ENCODE measurements at places on chromosomes 4 and X. TPM values are rescaled to one million over a fixed set of nuclear protein-coding genes. Genes with fewer than 3 reads are reported as not detected.

GRCh38 chr4:172892300-172892699 lies 276.3 kb upstream of the GALNT7 start:
- H3K36me3 ChIP-seq: no peaks in the 10 kb centered on the region
- H3K4me3 ChIP-seq: no peak overlapping the region
- no peak overlapping the region for H3K27ac ChIP-seq
- peaks cover 3% of the 10 kb centered on the region for H3K27me3 ChIP-seq
- H3K4me1 ChIP-seq: no peaks in the 10 kb centered on the region

GRCh38 chr4:155722816-155723499 lies 35.9 kb upstream of the GUCY1B1 start:
- H3K27ac ChIP-seq: no peak overlapping the region
- no peaks in the 10 kb centered on the region for H3K36me3 ChIP-seq
- H3K4me1 ChIP-seq: no peaks in the 10 kb centered on the region
- no peaks in the 10 kb centered on the region for H3K27me3 ChIP-seq
- DNase-seq: no peak
- H3K4me3 ChIP-seq: no peak overlapping the region

DNA sequence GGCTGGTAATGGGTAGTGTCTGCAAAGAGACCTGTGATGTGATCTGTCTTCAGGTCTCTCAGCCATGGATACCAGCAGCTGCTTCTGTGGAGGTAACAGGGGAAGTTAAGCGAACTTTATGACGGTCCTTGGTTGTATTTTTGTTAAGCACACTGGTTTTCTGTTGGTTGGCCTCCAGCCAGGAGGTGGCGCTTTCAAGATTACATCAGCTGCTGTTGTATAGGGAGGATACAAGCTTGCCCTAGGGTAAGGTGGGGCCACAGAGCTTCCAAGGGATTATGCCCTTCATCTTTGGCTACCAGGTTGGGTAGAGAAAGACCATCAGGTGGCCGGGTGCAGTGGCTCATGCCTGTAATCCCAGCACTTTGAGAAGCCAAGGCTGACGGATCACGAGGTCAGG lies 834.2 kb upstream of the GALNTL6 start:
- H3K4me1 ChIP-seq: no peaks in the 10 kb centered on the region
- H3K36me3 ChIP-seq: no peaks in the 10 kb centered on the region
- no peak overlapping the region for H3K27ac ChIP-seq
- DNase-seq: no peak

DNA sequence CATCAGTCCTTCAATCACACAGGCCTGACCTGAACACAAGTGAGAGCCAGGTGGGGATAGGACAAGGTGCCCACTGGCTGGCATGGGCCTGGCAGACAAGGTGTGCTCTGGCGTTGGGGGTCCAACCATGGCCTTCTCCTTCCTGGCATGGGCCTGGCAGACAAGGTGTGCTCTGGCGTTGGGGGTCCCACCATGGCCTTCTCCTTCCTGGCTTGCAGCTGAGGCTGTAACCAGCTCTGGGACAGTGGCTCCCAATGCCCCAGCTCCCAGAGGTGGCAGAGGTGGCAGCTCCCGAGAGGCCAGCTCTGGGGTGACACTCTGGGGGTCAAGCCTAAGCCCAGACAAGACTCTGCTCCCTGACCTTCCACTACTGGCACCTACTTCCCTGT lies 62.6 kb downstream of the JAKMIP1 start:
- no peaks in the 10 kb centered on the region for H3K36me3 ChIP-seq
- no peak overlapping the region for H3K4me3 ChIP-seq
- peaks cover 7% of the 10 kb centered on the region for H3K4me1 ChIP-seq

DNA sequence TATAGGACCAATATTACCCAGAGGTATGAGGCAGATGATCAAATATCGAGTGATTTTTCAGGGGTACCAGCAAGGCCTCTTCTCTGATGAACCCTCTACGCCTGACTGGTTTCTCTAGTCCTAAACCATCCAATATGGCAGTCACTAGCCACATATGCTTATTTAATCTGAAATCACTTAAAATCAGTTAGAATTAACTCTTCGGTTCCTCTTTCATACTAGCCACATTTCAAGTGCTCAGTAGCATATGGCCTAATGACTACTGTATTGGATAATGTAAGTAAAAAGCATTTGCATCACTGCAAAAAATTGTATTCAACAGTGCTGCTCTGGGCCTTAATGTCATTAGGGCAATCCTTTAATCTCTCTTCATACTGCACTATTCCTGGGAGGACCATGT lies 4.4 kb upstream of the APBB2 start:
- peaks cover 18% of the 10 kb centered on the region for H3K4me1 ChIP-seq
- H3K36me3 ChIP-seq: no peaks in the 10 kb centered on the region
- peaks cover 4% of the 10 kb centered on the region for H3K27me3 ChIP-seq
- DNase-seq: no peak
- H3K4me3 ChIP-seq: no peak overlapping the region

GRCh38 chr4:177855507-177856197 lies 413.4 kb upstream of the AGA start:
- no peaks in the 10 kb centered on the region for H3K4me1 ChIP-seq
- no peak overlapping the region for H3K4me3 ChIP-seq
- DNase-seq: no peak
- no peak overlapping the region for H3K27ac ChIP-seq

DNA sequence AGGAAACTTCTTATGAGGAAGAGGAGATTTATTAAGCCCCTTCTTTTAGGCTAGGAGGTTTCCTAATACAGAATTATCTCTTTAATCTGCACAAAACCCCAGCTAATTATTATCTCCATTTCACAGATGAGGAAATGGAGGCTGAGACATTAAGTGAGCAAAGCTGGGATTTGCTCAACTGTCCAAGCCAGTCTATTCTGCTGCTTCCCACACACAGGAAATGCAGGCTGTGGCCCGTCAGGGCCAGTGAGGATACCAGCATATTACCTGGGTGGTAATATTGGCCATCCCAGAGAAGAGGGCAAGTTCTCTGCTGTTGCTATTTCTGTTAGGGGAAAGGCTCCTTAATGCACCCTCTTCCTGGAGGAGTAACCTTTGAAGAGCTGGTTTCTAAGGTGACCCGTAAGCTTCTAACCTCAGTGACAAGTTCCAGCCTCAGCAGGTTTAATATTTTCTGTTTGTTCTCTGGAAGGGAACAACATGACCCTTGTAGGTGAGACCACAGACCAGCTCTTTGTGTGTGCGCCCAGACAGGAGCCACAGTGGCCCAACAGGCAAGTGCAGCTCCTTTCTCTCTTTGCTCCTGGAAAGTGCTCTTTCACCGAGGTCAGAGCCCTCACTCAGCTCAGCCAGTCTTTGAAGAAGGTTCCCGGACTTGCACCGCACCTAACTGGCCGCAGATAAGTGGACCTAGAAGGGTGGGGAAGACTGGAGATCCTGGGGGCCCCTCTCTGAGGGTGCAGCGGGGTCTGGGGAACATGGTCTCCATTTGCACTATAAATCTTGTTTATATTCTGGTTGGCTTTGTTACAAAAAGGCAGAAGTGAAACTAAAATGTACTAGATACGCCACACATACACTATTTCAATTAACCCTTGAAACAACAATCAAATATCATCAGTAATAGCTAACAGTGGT lies 35.5 kb downstream of the TBC1D9 start:
- H3K27ac ChIP-seq: no peak overlapping the region
- DNase-seq: no peak
- no peaks in the 10 kb centered on the region for H3K27me3 ChIP-seq

GRCh38 chrX:9148615-9149399 lies 114.9 kb upstream of the FAM9B start:
- no peaks in the 10 kb centered on the region for H3K36me3 ChIP-seq
- H3K27me3 ChIP-seq: no peaks in the 10 kb centered on the region
- no peak overlapping the region for H3K4me3 ChIP-seq
- H3K27ac ChIP-seq: no peak overlapping the region

- no peaks in the 10 kb centered on the region for H3K36me3 ChIP-seq
- no peak overlapping the region for H3K27ac ChIP-seq
- no peaks in the 10 kb centered on the region for H3K27me3 ChIP-seq
- no peak for DNase-seq
Observed at GRCh38 chr4:159937595-159937994, 834.7 kb downstream of the RAPGEF2 start.

- no peaks in the 10 kb centered on the region for H3K27me3 ChIP-seq
- H3K4me1 ChIP-seq: no peaks in the 10 kb centered on the region
- H3K27ac ChIP-seq: no peak overlapping the region
- H3K36me3 ChIP-seq: no peaks in the 10 kb centered on the region
- H3K4me3 ChIP-seq: no peak overlapping the region
Observed at GRCh38 chr4:128310266-128310697, 22.7 kb upstream of the PGRMC2 start.

GRCh38 chr4:38920677-38921076 lies 53.1 kb downstream of the FAM114A1 start:
- no peak for DNase-seq
- no peaks in the 10 kb centered on the region for H3K4me1 ChIP-seq
- H3K27me3 ChIP-seq: no peaks in the 10 kb centered on the region
- H3K27ac ChIP-seq: no peak overlapping the region
- H3K36me3 ChIP-seq: no peaks in the 10 kb centered on the region
- no peak overlapping the region for H3K4me3 ChIP-seq

DNA sequence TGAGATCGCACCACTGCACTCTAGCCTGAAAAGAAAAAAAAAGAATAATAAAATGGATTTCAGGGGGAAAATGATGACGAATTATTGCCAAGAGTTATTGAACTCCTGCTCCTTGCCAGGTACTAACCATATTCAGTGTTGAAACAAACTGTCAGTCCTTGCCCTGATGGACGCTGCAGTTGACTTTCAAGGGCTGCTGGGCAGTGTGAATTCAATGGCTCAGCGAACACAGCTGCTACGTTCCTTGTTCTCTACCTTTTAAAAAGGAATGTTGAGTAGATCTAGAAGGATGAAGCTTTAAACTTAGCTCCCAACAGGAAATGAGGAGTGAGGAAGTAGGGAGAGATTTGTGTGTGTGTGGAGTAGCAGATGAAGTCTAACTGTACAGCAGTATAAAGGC lies 2.7 kb downstream of the LIMCH1 start:
- H3K36me3 ChIP-seq: no peaks in the 10 kb centered on the region
- H3K27ac ChIP-seq: no peak overlapping the region
- DNase-seq: no peak
- no peaks in the 10 kb centered on the region for H3K27me3 ChIP-seq
- H3K4me3 ChIP-seq: no peak overlapping the region
- no peaks in the 10 kb centered on the region for H3K4me1 ChIP-seq

DNA sequence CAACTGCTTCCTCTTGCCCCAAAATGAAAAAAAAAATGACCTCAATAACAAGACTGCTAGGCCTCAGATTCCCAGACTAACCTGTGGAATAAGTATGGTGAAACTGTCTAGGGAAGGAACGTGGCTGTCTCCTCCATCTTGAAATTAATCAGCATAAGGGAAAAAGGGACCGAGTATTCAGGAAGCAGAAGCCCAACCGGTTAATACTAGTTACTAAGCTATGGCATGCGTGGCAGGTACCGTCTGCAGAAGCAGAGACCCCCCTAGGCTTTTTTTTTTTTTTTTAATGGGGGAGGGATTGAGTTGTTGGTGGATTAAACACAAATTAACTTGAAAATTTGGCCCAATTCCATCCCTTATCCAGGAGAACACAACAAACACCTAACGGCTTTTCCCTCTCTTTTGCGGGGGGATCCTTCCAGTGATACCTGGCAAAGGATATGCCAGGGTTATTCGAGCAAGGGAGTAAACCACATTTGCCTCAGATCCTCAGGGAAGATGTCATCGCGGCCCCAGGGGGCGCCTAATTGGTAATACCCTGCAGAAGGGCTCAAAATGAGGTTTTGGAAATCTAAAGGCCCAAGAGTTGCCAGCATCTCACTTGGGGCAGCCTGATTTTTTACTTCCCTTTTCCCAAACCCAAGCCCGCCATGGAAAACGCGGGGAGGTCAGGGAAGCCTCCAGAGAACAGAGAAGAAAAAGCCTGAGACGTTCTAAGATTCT lies 893 bp downstream of the RLIM start:
- DNase-seq: no peak
- no peaks in the 10 kb centered on the region for H3K27me3 ChIP-seq
- peak overlapping the region; percentile 95 for H3K27ac ChIP-seq
- peak overlapping the region; percentile 68 for H3K4me3 ChIP-seq
- peaks cover 4% of the 10 kb centered on the region for H3K4me1 ChIP-seq

GRCh38 chrX:74450803-74451449 lies 29.6 kb downstream of the SLC16A2 start:
- no peak for DNase-seq
- H3K4me3 ChIP-seq: no peak overlapping the region
- H3K36me3 ChIP-seq: no peaks in the 10 kb centered on the region
- H3K27ac ChIP-seq: no peak overlapping the region
- H3K27me3 ChIP-seq: no peaks in the 10 kb centered on the region

DNA sequence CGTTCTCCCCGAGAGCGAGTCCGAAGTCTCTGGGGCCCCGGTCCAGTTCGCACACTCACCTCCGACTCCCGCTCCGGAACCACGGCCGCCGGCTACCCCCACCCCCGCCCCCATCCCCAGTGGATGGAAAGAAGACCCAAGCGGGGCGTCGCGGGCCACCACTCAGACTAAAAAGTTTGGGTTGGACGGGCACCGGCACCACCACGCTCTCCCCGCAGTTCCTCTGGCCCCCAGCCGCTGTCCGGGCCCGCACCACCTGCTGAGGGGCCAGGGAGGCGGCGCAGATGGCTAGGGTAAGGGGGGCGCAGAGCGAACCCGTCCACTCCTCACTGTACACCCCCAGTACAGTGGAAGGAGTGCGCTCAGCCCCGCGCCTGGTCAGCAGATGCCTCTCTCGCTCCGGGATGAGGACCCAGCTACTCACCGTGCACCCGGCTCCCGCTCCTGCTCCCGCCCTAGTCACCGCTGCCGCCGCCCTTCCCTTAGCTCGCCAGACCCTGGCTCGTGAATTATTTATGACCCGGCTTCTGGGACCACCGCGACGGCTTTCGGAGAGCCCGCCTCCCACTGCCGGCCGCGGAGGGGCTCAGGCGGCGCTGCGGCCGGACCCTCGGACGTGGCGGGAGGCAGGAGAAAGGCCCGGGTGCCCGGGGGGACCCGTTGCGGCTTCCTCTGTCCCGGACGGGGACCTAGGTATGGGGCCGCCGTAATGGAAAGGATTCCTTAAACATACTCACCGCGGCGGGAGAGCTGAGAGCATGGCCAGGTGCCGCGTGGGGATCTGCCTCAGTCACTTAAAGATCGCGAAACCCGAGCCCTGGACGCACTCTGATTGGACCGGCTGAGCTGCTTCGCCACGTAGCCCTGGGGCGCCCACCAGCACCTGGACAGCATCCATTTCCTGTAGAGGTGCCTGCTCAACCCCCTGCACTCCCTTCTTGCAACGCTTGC lies at the start of gene PROM1:
PROM1 (minus strand) TSS at position 783 of the 951 bp plus-strand sequence. CDS start 8,117 bp downstream, outside the sequence.
- no peaks in the 10 kb centered on the region for H3K36me3 ChIP-seq
- DNase-seq: no peak
- peaks cover 3% of the 10 kb centered on the region for H3K27me3 ChIP-seq
- H3K4me1 ChIP-seq: peaks cover 24% of the 10 kb centered on the region
- no peak within 1 kb of the TSS for H3K27ac ChIP-seq

HAND2 gene
- not detected for total RNA-seq

RNF150 gene
- not detected for total RNA-seq

TSPAN5 gene
- total RNA-seq: 10.2 TPM

ERVMER34-1 gene
- total RNA-seq: not detected

F8A3 gene
- total RNA-seq: not detected

CCSER1 gene
- 0.98 TPM for total RNA-seq

CCDC158 gene
- not detected for total RNA-seq

TKTL1 gene
- 0.60 TPM for total RNA-seq

PHOX2B gene
- total RNA-seq: not detected

CSAG3 gene
- not detected for total RNA-seq

PROM1 gene
- 0.38 TPM for total RNA-seq

BST1 gene
- total RNA-seq: 0.28 TPM

CLNK gene
- total RNA-seq: 0.20 TPM
